ENCODE measurements at places on chromosomes 2 and 18.

GRCh38 chr2:120650022-120650644 is 85.5 kb upstream of the GLI2 start:
- DNase-seq: no peak

DNA sequence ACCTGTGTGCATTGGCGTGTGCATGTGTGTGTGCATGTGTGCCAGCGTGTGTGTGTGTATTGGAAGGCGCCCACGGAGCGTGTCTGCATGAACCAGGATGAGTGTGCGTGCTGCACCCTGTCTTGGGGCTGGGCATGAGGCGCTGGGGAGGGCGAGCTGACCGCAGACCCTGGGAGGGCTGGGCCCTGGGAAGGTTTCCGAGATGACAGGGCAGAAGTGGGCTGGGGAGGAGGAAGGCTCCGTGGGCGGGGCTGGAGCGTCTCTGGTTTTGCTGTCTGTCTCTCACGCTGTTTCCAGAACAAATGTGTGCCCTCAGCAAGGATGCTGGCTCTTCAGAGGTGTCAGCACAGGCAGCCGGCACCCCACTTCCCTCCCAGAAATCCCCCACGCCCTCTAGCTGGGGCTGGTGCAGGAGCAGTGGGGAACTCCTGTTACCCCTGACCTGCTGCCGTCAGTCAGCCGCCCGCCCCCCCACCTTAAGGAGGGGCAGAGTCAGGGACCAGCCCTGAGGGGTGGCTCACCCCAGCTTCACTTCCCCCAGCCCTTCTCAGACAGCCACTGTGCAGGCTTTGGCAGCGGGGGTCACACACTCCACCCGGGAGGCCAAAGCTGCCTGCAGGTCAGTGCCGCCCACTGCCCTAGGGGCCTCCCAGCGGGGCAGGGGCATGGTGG is at the start of gene GPR35:
GPR35 (plus strand) TSS at position 531 of the 672 bp plus-strand sequence. CDS start 4,473 bp downstream, outside the sequence.
- DNase-seq: peak; percentile 68

DNA sequence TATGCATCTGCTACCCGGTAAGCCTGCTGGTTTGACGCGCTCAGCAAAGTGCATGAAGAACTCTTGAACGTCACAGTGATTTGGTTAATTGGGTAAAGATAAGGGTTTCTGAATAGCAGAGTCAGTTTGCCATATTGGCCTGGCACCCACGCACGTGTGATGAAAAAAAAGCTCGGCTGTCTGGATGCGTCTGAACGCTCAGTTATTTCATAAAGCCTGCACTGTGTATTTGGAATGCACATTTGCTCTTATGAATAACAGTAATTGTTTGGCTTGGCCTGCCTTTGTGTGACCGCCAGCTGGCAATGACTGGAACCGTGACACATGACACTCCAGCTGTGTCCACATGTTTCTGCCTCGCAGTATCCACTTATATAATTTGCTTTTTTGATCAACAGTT is 129.2 kb upstream of the MEIS1 start:
- DNase-seq: no peak

- DNase-seq: no peak
Observed at GRCh38 chr2:69798909-69799526, 30.4 kb upstream of the GMCL1 start.

- DNase-seq: no peak
Observed at GRCh38 chr2:30254685-30255001, 23.3 kb downstream of the LBH start.

- no peak for DNase-seq
Observed at GRCh38 chr2:201656102-201656501, 12.8 kb upstream of the TMEM237 start.

GRCh38 chr2:171390941-171391516 is 42.8 kb downstream of the METTL8 start:
- DNase-seq: no peak

Data from activated T-helper 1 cell treated with anti-CD3 and anti-CD28 coated beads, Interleukin-2, amount 50 U/mL, for 16 hours (primary cell).